ENCODE measurements at places on chromosomes 7 and 10. TPM values are rescaled to one million over a fixed set of nuclear protein-coding genes. Genes with fewer than 3 reads are reported as not detected.

- no peak overlapping the region for H3K27ac ChIP-seq
- H3K4me3 ChIP-seq, result no peak overlapping the region
- peak; percentile 28 for DNase-seq
- no peaks in the 10 kb centered on the region for H3K36me3 ChIP-seq
- H3K4me1 ChIP-seq, result peaks cover 20% of the 10 kb centered on the region
Measured at GRCh38 chr7:140653319-140654108, 12.9 kb upstream of the DENND2A start.

- no peak for DNase-seq
- H3K36me3 ChIP-seq, result no peaks in the 10 kb centered on the region
- H3K4me1 ChIP-seq, result no peaks in the 10 kb centered on the region
Measured at GRCh38 chr7:26472971-26473370, 181.3 kb downstream of the SNX10 start.

DNA sequence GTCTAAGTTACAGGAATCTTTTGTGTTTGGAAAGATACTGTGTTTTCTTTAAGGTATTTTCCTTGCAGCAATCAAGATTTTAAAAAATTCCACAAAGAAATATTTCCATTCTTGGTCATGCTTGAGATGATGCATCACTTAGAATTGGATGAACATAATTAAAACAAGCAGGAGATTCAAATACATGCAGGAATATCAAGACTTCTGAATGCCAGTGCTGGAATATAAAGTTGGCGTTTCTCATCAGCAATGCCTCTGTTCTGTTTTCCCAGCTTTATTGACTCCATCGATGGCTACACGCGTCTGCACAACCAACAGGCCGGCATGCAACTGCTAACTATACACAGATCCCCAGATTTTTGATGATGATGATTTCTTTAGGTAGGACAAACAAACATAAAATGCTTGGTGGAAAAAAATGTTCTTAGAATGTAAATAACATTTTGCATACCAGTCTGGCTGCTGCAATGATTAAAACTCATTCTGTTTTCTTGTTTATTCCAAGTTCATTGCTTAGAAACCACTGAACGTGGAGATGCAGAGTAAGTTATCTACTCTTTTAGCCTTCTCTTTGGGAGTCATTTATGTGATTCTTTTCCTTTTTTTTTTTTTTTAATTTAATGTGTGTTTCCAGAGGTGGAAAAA, 91.3 kb upstream of the FAM171A1 start:
- H3K36me3 ChIP-seq, result no peaks in the 10 kb centered on the region
- H3K27ac ChIP-seq, result no peak overlapping the region
- no peak for DNase-seq
- H3K4me1 ChIP-seq, result no peaks in the 10 kb centered on the region

DNA sequence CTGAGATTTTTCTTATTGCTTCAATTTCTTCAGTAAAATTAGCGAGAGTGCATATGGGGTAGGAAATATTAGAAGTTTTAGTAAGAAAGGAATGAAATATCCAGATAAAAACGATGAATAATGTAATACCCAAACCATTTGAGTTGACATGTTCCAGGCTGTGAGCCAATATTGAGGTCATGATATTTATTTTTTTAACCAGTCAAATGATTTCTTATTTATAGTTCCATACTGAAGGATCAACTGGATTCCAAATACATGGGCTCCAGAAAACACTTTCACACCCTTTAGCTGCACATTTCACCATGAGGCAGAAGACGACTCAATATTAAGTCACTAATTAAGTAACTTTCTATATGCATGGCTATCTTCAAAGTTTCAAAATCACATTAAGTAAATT, 312.5 kb downstream of the PPP1R3A start:
- H3K27ac ChIP-seq, result no peak overlapping the region
- H3K27me3 ChIP-seq, result no peaks in the 10 kb centered on the region

DNA sequence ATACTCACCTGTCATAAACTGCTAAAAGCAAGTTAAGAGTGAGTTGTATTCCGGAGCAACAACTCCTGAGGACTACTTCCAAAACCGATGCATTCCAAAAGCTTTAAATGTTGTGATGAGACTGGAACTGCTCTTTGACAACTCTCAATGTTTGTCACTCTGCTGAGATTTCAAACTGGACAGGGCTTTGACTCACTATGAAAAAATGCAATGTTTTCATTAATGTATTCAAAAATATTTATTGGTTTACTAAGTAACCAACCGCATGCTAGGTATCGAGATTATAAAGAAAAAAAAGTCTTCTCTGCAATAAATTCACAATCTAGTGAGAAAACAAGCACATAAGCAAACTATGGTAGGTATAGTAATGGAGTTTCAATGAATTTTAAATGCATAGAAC, 107.9 kb upstream of the GNAI1 start:
- no peaks in the 10 kb centered on the region for H3K36me3 ChIP-seq
- no peaks in the 10 kb centered on the region for H3K4me1 ChIP-seq

GRCh38 chr10:99742254-99742653, 10.2 kb downstream of the CUTC start:
- no peak overlapping the region for H3K27ac ChIP-seq
- H3K4me3 ChIP-seq, result no peak overlapping the region
- no peak for DNase-seq
- peaks cover 85% of the 10 kb centered on the region for H3K36me3 ChIP-seq
- H3K27me3 ChIP-seq, result no peaks in the 10 kb centered on the region

DNA sequence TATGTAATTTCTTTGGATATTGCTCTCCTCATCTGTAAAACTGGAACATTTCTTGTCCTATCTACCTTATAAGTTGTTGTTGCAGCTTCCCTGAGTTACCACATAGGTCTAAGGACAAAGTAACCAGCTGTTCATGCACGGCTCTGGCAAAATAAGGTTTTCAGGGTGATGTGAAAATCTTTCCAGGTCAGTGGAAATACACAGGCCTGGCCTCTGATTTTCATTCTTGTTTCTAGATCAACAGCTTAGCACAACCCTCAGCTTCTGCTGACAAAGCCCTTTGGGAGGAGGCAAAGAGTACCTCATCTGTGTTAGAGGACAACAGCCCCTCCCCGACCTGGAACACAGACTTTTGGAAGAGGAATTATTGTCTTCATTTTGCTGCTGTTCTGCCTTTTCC, 117.5 kb upstream of the AGK start:
- H3K4me3 ChIP-seq, result no peak overlapping the region
- no peak for DNase-seq
- no peaks in the 10 kb centered on the region for H3K36me3 ChIP-seq
- no peaks in the 10 kb centered on the region for H3K4me1 ChIP-seq

GRCh38 chr7:95630702-95631458, 34.6 kb upstream of the PDK4 start:
- H3K4me1 ChIP-seq, result no peaks in the 10 kb centered on the region
- H3K27ac ChIP-seq, result no peak overlapping the region
- H3K36me3 ChIP-seq, result no peaks in the 10 kb centered on the region
- no peak overlapping the region for H3K4me3 ChIP-seq

DNA sequence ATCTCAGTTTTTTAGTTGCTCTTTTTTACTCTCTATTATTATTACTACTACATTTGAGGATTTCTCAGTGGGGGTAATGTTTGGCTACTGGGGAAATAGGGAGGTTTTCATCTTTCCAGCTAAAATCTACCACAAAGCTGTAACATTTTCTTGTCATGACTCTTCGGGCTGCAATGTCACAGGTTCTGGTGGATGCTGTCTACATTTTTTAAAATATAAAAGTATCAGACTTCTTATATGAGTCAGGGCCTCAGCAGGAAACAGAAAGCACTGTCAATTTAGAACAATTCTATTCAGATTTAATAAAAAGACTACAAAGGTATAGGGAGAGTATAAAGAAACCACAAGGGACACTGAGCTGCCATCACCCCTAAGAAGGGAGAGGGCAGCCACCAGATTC, 61.6 kb downstream of the DNAJC12 start:
- no peak overlapping the region for H3K27ac ChIP-seq
- no peaks in the 10 kb centered on the region for H3K36me3 ChIP-seq
- H3K4me3 ChIP-seq, result no peak overlapping the region

DNA sequence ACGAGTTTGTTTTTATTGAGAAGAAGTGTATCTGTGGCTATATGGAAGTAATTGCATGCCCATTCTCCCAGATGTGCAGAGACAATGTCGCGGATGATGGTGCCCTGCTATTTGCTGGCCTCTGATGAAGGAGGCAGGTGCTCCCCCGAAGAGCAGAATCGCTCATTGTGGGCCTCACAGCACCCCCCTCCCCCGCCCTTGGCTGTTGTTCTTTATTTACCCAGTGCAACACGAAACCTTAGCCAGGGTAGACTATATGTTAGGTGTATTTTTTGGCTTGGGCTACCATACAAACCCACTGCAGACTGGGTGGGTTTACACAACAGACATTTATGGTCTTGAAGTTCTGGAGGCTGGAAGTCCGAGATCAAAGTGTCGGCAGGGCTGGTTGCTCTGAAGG, 3.4 kb upstream of the ADCY1 start:
- peaks cover 28% of the 10 kb centered on the region for H3K27me3 ChIP-seq
- H3K4me1 ChIP-seq, result peaks cover 8% of the 10 kb centered on the region
- no peak overlapping the region for H3K27ac ChIP-seq
- no peak for DNase-seq
- H3K36me3 ChIP-seq, result no peaks in the 10 kb centered on the region
- no peak overlapping the region for H3K4me3 ChIP-seq

- H3K4me1 ChIP-seq, result peaks cover 10% of the 10 kb centered on the region
- no peak overlapping the region for H3K27ac ChIP-seq
- no peak for DNase-seq
- H3K36me3 ChIP-seq, result peaks cover 34% of the 10 kb centered on the region
Measured at GRCh38 chr10:132689721-132690360, 96.1 kb downstream of the NKX6-2 start.

DNA sequence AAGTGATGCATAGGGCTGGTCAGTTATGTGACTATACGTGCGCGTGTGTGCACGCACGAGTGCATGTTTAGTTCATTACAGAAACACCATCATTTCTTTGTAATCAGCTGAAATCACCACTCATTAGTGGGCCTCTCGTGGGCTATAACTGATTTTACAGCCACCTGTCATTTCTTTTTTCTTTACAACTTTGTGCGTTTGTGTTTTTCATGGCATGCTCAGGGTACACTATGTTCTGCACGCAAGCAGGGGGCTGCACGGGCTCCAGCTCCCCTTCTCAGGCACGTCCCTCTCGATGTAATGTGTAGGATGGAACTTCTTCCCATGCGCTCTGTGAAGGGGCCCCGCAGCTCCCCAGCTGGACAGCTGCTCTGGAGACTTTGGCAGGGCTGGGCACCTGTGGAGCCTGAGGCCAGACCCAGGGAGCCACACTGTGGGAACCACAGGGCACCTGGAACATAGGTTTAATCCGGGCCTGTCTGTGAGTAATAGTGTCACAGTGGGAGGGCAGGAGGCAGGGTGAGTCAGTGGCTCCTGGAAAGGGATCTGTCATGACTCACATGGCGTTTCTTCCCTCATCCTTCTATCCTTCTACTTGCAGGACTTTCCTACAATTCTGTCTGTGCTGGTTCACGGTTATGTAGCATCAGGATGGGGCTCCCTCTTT, 4.9 kb downstream of the GCK start:
- H3K36me3 ChIP-seq, result no peaks in the 10 kb centered on the region
- DNase-seq, result no peak
- H3K4me1 ChIP-seq, result no peaks in the 10 kb centered on the region
- H3K27ac ChIP-seq, result no peak overlapping the region
- no peak overlapping the region for H3K4me3 ChIP-seq

Gene CACNB2
- total RNA-seq, result not detected

Gene SPDYE2
- not detected for total RNA-seq

Gene NME8
- not detected for total RNA-seq

Gene C1QL3
- total RNA-seq, result not detected

Gene CLDN4
- total RNA-seq, result not detected

Gene SPDYE6
- not detected for total RNA-seq

Gene EPHA1
- total RNA-seq, result not detected

Gene IKZF1
- 301 TPM for total RNA-seq

Gene HTRA1
- not detected for total RNA-seq
